Stimulated activated CD4-positive, alpha-beta T cell treated with anti-CD3 and anti-CD28 coated beads, Interleukin-1b, Interleukin-23, amount 100 ng/mL, for 48 hours (primary cell): ENCODE measurements at places on chromosomes 3 and 15.

DNA sequence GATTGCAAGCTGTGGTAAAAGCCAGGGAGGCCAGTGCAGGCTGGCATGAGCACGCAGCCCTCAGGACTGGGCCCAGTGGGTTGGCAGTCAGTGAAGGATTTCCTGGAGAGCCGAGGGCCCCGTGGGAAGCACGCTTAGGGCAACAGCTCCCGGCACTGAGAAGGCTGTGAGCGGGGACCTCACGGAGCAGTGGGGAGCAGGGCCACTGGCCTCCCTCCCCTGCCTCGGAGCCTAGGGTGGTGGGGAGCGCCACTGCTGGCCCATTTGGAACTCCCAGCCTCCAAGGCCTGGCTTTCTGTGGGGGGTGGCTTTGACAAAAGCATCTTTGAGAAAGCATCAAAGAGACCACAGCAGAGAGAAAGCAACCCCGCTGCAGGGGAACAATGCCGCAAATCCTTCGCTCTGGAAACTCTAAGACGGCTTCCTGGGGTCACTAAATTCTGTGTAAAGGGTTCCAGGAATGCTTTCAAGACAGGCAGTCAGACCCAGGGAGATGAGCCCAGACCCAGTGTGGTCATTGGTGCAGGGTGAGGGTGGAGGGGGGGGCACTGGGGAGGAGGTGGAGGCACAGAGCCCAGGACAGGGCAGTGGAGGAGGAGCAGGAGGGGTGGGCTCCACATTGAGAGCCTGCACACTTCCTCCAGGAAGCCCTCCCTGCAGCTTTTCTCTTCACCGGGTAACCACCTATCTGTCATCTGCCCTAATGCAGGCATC lies 9.5 kb upstream of the APBA2 start:
- no peak for DNase-seq

GRCh38 chr3:141789281-141789680 lies 26.1 kb downstream of the GRK7 start:
- DNase-seq = no peak

DNA sequence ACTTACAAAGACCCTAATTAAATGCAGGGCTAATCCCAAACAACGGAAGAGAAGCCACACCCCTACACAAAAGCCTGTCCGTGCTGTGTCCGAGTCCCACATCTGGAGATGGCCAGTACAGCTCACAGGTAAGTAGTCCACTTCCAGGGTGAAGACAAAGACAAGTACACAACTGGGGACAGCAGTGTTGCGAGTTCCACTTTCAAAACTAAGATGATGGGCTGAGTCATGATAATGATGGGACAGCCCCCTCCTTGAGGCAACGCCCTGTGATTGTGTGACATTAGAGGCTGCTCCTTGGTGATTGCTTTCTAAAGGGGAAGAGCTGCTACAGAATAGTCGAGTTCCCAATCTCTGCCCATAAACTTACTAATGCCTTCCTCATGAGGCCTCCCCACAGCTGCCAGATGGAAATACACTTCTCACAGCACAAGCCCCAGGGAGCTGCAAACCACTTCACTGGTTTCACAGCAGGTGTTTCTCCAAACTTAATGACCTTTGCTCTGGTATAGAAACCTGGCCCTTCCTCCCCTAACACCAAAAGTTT lies 27.6 kb downstream of the RFT1 start:
- DNase-seq = peak; percentile 61

DNA sequence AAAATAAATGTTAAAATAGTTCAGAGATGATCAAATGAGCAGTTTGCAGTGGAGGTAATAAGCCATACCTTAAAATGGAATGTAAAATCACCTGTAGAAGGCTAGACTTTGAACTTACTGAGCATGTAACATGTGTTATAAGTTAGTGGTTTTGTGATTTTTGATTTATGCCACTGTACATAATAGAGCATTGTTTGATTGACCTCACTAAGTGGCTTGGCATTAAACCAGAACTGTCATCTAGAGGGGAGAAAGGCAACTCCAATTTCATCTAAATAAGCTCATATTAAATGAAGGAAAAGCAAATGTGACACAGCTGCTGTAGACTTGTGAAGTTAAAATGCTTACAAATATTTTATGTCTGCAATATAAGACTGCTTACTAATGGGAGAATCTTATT lies 387.9 kb downstream of the ZIC1 start:
- no peak for DNase-seq

DNA sequence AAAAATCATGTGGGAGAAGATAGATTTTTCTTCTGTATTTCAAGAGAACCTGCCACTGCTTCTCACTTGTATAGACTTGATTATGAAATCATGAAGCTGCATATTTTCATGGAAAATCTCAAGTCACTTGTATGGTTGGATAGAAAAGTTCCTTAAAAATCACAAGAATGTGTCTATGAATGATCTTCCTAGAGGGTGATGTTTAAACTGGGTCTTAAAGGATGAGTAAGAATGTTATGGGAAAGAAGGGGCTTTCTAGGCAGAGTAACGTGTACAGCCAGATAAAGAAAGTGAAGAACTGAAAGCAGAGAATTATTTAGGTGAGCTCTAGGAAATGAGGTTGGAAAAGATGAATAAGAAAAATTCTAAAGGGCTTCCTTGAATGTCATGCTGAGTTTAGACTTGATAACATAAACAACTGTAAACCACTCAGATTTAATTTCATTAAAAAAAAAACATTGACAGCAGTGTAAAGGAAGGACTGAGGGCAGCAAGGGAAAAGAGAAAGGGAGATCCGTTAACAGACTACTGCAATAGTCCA lies 5.0 kb downstream of the CD47 start:
- DNase-seq = no peak

GRCh38 chr15:81155375-81156218 lies 21.5 kb downstream of the CFAP161 start:
- no peak for DNase-seq

DNA sequence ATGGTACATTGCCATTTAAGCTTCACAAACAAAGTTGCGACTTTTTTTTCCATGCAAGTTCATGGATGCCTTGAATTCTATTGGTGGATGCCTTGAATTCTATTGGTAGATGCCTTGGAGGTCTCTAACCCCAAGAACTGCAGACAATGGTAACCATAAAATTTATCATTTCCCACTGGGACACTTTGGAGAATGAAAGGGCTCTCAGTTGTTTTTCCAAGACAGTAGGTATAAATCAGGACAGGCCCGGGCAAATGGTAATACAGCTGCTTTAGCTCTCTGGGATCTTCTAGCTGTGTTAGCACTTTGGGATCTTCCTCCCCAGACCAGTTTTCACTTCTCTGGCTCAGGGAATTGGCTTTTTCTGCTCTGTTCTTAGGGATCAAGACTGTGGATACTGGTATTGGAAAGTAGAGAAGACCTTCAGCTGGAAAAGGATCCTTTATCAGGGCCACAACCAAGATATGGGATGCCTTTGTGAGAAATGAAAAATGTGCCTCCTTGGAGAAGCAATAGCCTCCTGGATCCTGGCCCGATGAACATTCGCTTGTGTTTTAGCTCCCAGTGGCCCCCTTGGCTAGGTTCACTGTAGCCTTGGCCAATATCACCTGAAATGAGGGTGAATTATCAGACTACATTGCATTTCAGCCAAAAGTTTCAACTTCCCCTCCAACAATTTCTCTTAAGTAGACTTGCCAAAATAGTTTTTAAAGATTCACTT lies 8.3 kb downstream of the LRRC3B start:
- no peak for DNase-seq

DNA sequence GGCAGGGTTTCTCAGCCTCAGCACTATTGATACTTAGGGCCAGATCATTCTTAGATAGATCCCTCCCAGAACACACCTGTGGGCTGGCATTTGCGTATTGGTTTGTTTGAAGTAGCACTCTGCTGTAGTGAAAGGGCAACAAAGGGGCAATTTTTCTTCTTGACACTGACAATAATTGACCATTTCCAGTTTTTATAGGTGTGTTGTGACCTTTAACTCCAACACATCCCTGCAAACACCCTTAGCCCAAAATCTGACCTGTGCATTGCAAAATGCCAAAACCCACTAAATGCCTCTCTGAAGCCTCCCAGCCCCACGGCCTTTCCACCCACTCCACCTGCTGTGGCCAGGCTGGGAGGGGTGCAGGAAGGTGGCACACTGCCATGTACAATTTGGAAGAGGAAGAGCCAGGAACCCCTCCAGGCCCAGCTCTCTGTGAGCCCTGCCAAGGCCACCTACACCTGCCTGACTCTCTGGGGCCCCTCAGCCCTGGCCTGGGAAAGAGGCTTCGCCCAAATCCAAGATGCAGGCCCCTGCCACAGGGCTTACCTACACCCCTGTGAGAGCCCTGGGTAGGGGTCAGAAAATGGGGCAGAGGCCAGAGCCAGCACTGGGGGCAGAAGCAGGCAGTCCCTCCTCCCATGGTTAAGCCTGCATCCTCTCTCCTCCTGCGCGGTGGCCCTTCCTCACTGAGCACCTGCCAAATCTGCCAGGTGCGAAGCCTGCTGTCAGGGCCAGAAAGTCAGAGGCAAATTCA lies 9.6 kb upstream of the CYP11A1 start:
- no peak for DNase-seq

GRCh38 chr15:92843326-92843725 lies 56.8 kb upstream of the CHD2 start:
- no peak for DNase-seq

DNA sequence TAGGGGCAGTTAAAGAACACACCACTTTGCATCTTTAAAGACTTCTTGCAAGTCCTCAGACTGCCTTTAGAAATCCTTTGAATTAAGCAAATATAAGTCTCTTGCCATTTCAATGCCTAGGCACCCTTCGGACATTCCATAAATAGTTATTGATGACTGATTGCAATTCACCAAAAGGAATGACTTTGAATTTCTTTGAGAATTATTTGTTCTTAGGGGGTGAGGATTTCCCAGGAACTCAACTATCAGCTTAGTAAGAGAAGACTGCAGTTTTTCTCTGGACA lies 495 bp upstream of the MYEF2 start:
- DNase-seq = no peak

- no peak for DNase-seq
These were observed 479.4 kb upstream of the CBLB start for GRCh38 chr3:106348139-106348690.
